ENCODE measurements at places on chromosomes 2 and 18. TPM values are rescaled to one million over a fixed set of nuclear protein-coding genes. Genes with fewer than 3 reads are reported as not detected.

GRCh38 chr18:48915626-48916425, 34.9 kb downstream of the SMAD7 start:
- no peak for DNase-seq

- peak; percentile 26 for DNase-seq
Observed at GRCh38 chr2:142853912-142854311, 23.6 kb upstream of the KYNU start.

DNA sequence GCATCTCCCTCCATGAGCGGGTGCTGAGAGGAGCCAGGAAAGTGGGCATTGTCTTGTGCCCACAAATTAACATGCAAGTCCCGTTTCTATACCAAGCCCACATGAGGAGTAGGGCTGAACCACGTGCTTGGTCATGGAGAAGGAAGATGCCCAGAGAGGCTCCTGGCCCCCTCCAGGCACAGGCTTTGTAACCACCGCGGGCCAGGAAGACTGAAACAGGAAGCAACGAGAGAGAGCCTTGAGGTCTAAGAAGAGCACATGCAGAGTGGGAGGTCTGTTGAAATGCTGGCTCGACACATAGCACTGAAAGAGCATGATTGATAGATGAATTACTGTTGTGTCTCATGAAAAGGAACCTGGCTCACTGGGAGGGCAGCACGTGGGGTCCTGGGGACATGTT, 36.3 kb downstream of the VWA3B start:
- DNase-seq, result no peak

DNA sequence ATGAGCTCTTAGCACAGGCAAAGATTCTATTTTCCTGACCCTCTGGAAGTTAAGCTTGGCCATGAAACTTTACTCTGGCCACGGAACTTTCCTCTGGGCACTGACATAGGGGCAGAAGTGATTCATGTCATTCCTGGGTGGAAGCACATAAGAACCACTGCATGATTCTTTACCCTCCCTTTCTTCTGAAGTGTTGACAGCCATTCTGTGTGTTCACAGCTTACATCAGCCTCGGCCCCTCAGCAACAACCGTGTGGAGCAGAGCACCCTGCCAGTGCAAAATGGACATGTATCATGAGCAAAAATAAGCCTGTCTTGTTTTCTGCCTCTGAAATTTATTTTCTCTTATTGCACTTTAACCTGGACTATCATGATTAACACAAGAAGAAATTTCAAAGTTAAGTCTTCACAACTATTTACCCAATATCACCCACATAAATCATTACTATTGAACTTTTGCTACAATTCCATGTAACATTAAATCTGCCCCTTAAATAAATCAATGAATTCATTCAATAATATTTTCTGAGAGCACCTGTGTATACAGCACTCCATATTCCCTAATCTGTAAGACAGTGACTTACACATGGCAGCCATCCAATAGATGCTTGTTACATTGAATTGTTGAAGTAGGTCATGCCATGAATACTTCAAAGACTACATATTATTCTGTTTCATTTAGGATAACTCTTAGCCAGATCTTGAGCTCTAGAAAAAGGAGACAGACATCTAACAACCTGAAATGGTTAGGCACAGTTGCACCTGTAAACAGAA, 531.9 kb downstream of the IRS1 start:
- no peak for DNase-seq

DNA sequence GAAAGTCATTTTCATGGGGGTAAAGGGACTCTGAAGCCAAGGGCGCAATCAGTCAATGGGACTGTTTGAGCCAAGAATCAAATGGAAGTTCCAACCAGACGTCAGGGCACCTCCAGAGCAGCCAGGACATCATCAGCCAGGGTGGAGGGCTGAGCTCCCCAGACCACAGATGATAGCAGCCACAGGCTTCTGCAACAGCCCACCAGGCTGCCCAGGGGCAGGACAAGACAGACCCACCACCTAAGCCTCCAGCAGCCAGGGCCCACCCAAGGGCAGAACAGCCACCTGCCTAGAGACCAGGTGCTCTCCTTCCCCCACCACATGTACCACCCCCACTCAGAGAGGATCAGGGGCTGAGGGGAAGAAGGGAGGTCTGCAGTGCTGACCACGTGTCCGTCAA, 53.8 kb upstream of the SLC66A3 start:
- DNase-seq, result no peak

GRCh38 chr2:71661782-71662181, 208.4 kb downstream of the DYSF start:
- DNase-seq, result no peak

IFIH1 gene
- not detected for total RNA-seq

- no peak for DNase-seq
Observed at GRCh38 chr2:124534028-124534427, 508.9 kb downstream of the CNTNAP5 start.

DNA sequence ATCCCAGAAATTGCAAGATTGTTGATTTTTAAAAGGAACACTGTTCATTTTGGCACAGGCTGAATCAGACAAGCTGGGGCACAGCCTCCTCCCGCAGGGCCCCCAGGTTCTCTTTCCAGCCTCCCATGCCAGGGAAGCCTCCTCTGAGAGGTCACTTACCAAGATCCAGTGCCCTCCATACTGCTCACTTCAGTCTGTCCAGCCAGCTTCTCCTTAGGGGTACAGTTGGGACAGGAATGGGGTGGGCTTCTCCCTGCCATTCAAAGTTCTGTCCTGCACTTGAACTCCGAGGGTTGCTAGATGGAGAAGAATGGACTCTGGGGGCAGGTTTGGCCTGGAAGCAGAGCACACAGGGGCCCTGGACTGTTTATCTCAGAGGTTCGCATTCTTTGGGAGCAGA, 7.5 kb upstream of the CYP26B1 start:
- DNase-seq, result no peak

LTBP1 gene
- total RNA-seq, result 3.9 TPM

DNA sequence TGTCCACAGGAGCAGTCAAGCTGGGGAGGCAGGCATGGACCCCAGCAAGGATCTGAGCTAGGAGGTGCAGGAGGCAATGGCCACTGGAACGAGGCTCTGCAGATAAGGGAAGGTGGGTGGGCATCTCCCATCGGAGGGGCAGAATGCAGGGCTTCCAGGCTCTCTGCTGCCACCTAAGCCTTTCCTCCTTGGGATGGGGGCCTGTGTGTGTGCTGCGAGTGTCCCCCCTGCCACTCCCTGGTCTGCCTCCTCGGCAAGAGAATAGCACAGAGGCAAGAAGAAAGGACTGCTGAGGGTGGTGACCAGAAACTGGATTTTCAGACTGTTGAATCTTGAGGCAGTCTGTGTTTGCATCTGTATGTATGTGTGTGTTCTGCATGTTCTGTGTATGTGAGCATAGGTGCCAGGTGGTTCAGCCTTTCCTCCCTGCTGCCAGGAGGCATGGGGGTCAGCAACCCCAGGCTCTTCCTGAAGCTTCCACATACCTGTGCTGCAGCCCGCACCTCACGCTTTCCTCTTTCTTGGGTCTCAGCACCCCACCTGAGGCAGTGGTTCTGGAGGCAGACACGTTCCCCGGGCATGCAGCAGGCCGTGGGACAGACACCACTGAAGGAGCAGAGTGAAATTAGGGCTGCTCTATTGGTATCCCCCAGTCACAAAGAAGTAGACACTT, 86.7 kb downstream of the EPAS1 start:
- DNase-seq, result no peak

DNA sequence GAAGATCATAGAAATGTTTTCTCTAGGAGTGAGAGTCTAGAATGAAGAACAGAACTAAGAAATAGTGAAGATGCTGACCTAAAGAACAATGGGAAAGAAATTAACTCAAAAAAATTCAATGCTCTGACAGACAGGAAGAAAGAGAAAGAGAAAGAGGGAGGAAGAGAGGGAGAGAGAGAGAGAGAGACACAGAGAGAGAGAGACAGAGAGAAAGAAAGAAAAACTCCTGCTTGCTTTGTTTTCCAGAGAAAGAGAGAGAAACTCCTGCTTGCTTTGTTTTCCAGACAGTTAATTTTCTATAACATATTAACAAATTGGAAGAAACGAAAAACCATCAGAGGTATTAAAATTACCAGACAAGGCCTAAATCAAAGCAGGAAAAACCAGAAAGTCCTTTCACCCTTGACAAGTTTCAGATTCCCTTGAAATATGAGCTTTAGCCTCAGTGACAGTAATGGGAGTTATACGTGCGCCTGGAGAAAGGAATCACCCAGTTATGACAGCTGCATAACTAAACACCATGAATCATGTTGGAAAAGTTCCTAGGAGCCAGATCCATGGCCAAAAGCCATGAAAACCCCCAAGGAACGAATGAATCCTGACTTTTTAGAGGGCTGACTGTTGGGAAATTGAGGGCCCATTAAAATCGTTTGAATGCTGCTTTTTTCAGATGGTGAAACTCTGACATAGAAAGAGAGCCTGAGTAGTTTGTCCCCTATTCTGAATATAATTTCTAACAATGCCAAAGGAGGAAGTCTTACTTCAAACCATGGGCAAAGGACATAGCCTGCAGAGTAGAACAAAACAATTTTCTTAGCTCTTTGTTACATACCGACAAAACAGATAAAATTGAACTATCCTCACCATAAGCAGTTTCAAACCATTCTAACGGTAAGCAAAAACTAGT, 228.6 kb upstream of the CHST9 start:
- no peak for DNase-seq

SNED1 gene
- 2.8 TPM for total RNA-seq

PFN4 gene
- total RNA-seq, result not detected

MAP2 gene
- 177 TPM for total RNA-seq

TRIM54 gene
- total RNA-seq, result 2.0 TPM

DAPL1 gene
- not detected for total RNA-seq

GRCh38 chr2:15758848-15759247, 167.2 kb downstream of the DDX1 start:
- no peak for DNase-seq

GRCh38 chr2:231941673-231942072, 15.5 kb upstream of the NPPC start:
- DNase-seq, result no peak

Measured in glutamatergic neuron (in vitro differentiated cells).